GM06990 (cell line): ENCODE measurements at places on chromosomes 2 and 18.

DNA sequence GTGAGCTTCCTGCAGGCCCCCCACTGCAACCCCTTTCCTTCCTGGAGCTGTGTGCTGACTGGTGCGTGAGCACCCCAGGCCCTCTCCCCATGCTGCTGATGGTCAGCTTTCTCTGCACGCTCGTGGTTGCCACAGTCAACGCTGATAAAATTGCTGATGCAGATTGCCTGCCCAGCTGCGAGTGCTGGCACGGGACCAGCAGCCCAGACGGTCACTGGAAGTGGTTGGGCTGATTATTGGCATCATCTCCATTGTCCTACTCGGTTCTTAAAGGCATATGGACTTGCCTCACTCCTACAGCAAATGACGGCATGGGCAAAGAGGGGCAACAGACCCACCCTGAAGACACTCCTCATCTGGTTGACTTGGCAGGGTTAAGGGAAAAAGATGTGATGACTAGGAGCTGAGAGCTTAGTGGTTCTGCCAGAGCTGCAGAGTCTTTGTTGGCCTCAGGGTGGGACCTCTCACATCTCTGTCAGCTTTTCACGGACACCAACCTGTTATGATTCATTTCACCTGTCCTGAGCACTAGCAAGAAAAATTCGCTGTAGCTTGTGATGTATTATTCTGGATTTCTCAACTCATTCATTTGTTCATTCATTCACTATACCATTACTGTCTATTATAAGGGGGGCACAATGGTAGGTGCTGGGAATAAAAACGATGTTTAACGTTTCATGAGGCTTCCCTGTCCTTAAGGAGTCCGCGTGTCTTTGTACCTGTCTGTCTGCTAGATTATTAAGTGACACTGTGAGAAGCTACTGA, 38.4 kb downstream of the PAX8 start:
- DNase-seq, result no peak

DNA sequence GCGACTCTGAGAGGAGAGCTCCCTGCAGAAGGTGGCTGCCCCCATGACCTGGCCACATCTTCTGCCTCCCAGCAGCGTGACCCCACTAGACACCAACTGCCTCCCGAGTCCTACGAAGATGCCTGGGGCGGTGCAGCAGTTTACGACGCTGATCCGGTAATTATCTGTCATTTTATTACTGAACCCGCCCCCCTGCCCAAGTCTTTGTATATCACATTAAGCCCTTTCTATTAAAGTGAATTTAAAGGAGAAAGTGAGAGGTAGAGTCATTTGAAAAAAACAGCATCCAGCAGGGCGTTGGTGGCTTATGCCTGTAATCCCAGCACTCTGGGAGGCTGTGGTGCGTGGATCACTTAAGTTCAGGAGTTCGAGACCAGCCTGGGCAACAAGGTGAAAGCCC, 33.4 kb downstream of the ABCG8 start:
- no peak for DNase-seq

- DNase-seq, result no peak
Measured at GRCh38 chr18:3578621-3579020, 128.6 kb downstream of the TGIF1 start.

DNA sequence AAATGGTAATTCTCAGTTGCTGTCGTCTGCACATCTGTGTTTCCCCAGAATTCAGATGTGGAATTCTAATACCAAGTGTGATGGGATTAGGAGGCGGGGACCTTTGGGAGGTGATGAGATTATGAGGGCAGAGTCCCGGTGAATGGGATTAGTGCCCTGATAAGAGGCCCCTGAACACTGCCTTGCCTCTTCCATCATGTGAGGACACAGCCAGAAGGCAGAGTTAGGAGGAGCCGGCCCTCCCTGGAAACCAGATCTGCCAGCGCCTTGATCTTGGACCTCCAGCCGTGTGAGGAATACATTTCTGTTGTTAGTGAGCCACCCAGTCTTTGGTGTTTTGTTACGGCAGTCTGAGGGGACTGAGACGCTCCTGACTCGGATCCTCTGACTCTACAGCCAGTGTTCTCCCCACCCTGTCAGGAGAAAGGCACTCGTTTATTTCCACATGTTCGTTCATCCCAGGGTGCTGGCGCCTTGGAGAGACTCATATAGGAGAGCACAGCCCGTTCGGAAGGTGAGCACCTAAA, 395.0 kb downstream of the ZNF516 start:
- DNase-seq, result no peak

- peak; percentile 61 for DNase-seq
Measured at GRCh38 chr2:233063269-233063975, 3.3 kb downstream of the INPP5D start.

DNA sequence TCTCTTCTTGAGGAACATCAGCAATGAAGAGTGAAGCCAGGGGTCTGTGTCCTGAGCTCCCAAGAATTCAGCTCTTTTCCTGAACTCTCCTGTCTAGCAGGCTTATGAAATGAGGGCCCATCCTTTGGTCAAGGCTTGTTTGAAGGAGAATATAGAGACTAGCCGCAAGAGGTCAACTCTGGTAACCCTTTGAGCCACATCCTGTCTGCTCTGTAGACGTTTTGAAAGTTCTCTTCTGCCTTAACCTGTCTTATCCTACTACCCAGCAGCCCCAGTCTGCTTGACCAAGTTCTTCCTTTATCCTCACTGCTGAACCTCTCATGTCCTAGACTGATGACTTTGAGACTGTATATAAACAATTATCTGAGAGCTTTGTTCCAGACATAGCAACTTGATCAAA, 5.4 kb downstream of the SEMA4F start:
- DNase-seq, result no peak

- no peak for DNase-seq
Measured at GRCh38 chr2:8076448-8077342, 605.2 kb upstream of the ID2 start.

- no peak for DNase-seq
Measured at GRCh38 chr2:192500550-192501200, 305.9 kb upstream of the TMEFF2 start.

GRCh38 chr2:73334045-73334444, 40.7 kb upstream of the EGR4 start:
- DNase-seq, result no peak

GRCh38 chr18:61554946-61555361, 221.7 kb downstream of the CDH20 start:
- no peak for DNase-seq

DNA sequence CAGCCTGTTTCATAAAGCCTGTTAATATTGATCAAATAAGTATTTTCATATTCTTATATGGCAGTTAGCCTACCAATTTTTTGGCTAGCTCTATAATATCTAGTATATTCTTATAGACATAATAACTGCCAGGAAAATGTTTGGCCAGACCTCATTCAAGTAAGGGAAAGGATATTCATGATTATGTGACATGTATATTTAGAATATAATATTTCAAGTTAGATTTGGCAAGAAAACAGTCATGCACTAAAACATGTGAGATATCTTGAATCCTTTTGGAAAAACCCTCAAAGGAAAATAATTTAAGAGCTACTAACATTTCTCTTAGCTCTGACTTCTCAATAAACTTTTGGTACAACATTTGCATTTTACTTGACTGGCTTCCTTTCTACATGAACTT, 694.1 kb downstream of the PLCL1 start:
- no peak for DNase-seq

GRCh38 chr2:234564699-234565098, 67.8 kb upstream of the ARL4C start:
- DNase-seq, result no peak

DNA sequence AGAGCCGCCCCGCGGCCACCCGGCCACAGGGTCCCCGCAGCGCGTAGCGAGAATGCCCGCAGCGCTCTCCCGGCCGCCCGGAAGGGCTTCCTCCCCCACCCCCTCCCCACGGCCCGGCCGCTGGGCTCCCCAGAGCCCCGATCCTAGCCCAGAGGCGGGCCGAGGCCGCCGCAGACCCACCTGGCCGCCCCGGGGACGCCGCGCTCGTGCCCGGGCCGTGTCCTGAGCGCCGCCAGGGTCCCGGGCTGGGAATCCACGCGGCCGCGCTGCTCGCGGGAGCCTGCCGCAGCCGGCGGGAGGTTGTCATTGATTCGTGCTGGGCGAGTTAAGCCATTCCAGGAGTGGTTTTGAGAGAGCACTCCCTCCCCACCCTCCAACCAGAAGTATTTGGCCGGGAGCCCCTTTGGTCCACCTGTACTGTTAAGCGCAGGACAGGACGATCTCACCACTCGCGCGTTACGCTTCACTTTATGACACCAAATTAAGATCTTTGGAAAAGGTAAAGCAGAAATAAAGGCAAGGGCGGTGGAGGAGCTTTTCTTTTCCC, 206.4 kb upstream of the SMAD2 start:
- DNase-seq, result no peak

DNA sequence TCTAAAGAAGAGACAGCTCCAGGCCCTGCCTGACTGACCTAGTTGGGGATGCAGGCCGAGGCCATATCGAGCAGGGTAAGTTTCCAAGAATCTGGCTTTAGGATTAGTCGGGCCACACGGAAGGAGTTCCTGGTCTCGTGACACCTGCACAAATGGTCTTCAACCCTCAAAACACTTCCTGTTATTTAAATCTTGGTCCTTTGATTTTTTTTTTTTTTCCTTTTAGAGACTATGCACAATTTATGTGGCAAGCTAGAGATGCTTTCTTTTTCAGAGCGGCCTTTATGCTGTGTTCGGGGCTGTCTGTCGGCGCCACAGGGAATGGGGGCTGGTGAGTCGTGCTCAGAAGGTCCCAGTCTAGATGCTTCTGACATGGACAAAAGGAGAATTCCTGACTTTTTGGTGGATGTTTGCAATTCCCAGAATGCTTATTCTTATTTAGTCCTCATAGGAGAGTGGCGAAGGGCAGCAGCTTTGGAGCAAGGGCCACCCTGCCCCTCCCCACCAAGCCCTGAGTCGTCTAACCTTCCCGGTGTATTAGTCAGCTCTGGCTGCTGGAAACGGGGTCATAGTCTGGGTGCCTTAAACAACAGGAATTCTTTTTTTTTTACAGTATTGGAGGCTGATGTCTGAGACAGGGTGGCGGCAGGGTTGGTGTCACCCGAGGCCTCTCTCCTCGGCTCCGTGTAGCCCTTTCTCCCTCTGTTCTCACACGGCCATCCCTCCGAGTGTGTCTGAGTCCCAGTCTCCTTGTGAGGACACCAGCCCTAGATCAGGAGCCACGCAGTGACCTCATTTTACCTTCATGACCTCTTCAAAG, 27.4 kb downstream of the HPCAL1 start:
- no peak for DNase-seq

- no peak for DNase-seq
Measured at GRCh38 chr2:15498554-15498953, 62.6 kb downstream of the NBAS start.

DNA sequence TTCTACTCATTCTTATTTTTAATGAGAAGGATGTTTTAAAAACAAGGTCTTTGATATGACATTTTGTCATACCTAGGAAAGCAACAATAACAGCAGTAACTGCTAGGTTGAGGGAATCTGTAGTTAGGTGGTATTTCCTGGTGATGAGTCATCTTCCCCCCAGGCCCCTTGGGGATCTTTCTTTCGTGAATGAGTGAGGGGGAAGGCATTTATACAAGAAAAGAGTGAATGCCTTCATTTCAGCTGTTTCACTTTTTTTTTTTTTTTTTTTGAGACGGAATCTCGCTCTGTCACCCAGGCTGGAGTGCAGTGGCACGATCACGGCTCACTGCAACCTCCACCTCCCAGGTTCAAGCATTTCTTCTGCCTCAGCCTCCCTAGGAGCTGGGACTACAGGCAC, 108.6 kb downstream of the MAP4K4 start:
- no peak for DNase-seq

- DNase-seq, result no peak
Measured at GRCh38 chr2:14628901-14629300, 3.6 kb upstream of the LRATD1 start.

DNA sequence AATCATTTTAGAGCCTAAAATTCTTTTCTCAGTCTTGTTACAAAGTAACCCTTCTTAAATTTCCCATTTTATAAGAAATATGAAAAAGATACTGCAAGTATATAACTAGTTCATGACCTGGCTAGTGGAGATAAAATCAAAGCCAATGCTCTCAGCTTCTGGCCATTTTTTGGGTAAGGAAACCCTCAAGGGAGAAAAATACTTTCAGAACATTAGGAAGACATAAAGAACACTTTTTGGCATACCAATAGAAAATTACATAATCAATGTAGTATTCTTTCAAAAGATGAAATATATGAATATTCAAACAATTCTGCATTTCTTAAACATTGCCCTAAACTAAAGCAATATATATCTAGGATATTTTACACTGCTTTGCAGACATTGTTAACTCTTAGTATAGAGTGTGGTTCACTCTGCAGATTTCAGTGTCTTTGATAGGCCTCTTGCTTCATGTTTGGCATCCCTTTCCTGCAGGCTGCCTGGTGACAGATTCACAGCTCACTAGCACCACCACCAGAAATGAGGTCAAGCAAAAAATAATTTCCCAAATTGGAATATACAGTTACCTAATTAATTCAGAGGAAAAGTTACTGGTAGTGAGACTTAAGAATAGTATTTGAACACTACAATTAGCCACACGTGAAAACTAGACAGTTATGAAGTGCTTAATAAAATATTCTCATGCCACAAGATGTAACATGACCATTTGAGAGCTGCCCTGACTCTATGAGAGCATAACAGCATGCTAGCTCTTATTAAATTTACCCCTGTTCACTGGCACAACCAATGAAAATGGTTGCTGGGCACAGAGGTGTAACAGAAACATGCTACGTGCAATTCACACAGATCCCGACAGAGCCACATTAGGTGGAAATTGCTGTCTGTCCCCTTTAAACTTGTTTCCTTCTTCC, 36.0 kb downstream of the PAIP2B start:
- no peak for DNase-seq

GRCh38 chr2:207257251-207258250, 91.8 kb upstream of the KLF7 start:
- no peak for DNase-seq

- DNase-seq, result no peak
Measured at GRCh38 chr2:20130821-20131645, 79.6 kb upstream of the LAPTM4A start.

GRCh38 chr18:69943021-69943420, 4.7 kb downstream of the CD226 start:
- DNase-seq, result no peak

DNA sequence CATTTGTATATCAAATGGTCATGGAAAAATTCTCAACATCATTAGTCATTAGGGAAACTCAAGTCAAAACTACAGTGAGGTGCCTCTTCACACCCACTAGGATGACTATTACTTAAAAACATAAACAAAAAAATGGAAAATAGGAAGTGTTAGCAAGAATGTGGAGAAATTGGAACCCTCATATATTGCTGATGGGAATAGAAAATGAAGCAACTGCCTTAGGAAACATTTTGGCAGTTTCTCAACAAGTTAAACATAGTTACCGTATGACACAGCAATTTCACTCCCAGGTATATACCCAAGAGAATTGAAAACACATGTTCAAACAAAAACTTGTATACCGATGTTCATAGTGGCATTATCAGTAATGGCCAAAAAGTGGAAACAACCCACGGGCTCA, 18.1 kb upstream of the CYP26B1 start:
- DNase-seq, result no peak

GRCh38 chr2:37833423-37833822, 91.7 kb upstream of the RMDN2 start:
- DNase-seq, result no peak

DNA sequence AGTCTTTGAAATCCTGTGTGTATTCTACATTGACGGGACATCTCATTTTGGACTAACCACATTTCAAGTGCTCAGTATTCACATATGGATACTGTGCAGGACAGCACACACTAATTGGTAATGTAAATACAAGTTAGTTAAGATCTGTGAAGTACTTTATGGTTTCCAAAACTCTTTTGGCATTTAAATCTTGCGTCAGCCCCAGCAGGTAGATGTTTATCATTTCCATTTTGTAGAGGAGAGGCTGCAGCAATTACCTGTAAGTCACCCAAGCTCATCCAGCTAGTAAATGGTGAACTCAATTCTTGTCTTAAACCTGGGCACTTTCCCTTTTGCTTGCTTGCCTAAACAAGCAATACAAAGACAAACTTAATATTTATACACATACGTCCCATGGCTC, 1.6 kb upstream of the NAGK start:
- DNase-seq, result no peak
